Brain pericyte (primary cell): ENCODE measurements at places on chromosomes 7 and 10.
A peak's percentile ranks its signal among the peaks of the same experiment; 100 is the strongest.

DNA sequence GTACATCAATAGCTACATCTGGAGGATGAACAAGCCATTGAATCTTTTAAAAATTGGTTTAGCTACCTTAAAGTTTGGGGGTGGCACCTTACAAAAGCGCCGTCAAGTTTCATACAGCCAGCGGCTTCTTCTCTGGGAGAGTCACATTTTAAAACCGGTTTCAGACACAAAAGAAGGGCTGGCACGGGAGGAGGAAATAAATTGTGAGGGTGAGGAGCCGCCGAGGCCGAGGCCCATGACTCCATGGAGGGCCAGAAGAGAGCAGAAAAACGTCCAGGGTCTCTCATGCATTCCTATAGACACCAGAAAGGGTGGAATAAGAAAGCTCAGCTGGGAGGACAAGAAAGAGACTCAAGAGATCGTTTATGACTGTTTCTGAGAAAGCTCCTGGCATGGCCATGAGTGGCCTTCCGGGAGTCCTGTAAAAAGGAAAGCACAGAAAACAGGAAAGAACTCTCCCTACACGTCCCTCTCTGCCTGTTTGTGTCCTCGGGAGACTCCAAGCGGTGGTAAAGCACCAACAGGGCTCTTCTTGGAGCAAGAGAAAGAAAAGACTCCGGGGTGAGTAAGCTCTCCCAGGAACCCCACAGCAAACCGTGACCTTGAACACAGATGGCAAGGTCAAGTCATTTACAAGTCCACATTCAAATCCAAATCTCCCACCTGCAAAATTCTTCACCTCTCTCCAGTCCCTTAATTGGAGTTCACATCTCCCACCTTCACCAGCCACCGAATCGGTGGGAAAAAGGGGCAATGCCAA is 1.8 kb downstream of the FRAT2 start:
- DNase-seq: peak; percentile 46

DNA sequence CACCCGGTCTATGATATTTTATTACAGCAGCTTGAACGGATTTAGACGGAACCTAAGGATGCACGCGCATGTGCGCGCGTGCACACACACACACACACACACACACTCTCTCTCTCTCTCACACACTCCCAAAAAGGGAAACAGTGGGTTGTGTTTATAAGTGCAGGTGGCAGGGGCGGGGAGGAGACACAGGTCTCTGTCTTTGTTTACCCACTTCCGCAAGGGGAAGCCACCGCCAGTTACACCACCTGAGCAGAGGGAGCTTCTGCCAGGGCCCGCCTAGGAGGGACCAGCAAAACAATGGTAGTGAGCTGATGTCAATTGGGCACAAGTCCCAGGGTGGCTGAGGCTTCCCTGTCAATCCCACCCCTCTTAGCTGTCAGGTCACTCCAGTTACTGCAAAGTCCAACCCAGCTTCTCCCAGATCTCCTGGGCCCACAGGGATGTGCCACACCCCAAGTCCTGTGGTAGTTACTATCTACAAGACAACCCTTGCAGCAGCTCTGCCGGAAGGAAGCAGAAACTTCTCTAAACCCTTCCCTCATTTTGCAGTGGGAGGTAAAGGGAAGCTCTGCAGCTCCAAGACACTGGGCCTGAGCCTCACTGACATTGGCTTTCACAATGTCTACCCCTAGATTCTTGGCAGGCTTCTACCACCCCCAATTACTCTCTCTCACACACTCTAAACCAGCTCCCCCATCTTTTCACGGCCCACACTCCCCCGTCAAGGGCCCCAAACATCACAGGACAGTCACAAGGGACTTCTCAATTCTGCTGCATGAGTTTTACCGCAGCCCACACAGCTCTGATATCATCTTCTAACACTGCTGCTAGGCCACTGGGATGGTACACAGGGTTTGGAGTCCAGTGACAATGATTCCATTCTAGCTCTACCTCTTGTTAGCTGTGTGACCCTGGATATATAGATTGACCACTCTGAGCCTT is 17.6 kb downstream of the ANXA11 start:
- DNase-seq: no peak

GRCh38 chr10:79322616-79323543 is 24.4 kb upstream of the PPIF start:
- DNase-seq: peak; percentile 34

DNA sequence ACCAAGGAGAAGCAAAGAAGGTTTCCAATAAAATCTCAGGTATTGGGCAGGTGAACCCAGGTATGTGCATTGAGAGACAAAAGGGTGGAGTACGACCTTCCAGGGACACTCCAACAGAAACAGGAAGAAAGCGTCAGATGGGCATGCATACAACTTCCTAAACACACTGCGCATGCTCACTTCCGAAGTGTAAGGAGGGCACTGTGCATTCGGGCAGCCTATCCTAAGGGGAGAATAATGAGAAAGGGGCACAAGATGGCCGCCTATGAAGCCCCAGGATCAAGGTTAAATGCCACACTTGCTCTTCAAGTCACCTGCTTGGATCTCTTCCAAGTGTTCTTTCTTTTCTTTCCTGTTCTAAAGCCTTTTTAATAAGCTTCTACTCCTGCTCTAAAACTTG is 39.4 kb upstream of the PRSS1 start:
- no peak for DNase-seq

- DNase-seq: no peak
Observed at GRCh38 chr10:101050208-101051069, 11.3 kb upstream of the KAZALD1 start.
